ENCODE measurements at places on chromosomes 7 and 10. TPM values are rescaled to one million over a fixed set of nuclear protein-coding genes. Genes with fewer than 3 reads are reported as not detected.

Gene TMEM26
- total RNA-seq, result not detected

Gene PTF1A
- not detected for total RNA-seq

Gene EBLN1
- total RNA-seq, result not detected

Gene FGF8
- not detected for total RNA-seq

Gene IGF2BP3
- total RNA-seq, result 44.0 TPM

Gene CTAGE4
- total RNA-seq, result 3.8 TPM

Gene SLC18A2
- not detected for total RNA-seq

Gene DMBT1
- 0.39 TPM for total RNA-seq

Gene SHTN1
- total RNA-seq, result 4.7 TPM

GRCh38 chr10:6211671-6212635 is 9.2 kb downstream of the PFKFB3 start:
- DNase-seq, result no peak

DNA sequence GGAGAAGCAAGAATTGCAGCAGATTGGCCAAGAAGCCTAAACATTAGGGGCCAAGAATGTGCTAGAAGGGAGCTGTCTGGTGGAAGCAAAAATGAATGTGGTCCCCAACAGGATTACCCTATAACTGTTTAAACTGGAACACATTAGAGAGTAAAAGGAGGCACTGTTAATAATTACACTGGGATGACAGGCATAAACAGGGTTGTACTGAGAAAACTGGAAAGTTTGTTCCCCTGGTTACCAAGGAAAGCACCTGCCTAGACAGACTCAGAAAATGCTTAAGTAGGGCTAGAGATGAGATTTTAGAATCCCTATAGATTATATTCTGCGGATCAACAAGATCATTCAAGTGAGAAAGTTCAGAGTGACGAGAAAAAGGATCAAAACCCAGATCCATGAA is 100.8 kb downstream of the CTTNBP2 start:
- DNase-seq, result no peak

DNA sequence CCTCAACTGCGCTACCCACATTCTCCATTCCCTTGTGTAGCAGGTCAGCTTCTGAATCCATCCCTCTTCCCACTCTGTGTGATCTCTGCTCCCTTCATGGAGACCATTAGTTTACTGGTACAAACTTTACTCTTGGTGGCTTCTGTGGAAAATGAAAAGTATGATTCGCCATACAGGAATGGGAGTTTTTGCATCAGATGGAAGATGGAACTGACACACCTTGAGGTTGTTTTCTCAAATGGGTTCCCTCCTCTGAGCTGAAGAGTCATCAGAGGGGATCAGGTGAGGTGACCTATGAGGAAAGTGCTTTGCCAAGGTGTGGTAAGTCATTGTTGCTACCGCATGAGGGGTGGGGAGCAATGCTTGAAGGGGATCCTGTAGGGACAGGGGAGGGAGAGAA is 266.8 kb downstream of the INHBA start:
- DNase-seq, result no peak

DNA sequence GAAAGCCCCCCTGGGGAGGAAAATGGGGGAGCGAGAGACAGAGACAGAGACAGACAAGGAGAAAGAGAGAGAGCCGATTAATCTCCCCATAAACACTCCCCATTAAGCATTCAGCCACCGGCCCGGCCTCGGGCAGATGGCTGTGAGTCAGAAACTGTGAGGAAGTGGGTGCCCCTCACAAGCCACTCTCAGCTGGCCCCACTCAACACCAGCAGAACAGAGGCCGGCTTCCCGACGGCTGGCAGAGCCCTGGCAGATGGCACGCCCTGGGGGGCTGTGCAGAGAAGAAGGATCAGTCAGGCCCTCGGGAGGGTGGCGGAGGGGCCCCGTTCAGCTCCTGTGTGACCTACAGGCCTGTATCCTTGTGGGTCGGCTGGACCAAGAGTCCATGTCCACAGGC is 41.2 kb downstream of the CAMK2B start:
- DNase-seq, result no peak

GRCh38 chr7:16409777-16410176 is 11.6 kb downstream of the CRPPA start:
- no peak for DNase-seq

DNA sequence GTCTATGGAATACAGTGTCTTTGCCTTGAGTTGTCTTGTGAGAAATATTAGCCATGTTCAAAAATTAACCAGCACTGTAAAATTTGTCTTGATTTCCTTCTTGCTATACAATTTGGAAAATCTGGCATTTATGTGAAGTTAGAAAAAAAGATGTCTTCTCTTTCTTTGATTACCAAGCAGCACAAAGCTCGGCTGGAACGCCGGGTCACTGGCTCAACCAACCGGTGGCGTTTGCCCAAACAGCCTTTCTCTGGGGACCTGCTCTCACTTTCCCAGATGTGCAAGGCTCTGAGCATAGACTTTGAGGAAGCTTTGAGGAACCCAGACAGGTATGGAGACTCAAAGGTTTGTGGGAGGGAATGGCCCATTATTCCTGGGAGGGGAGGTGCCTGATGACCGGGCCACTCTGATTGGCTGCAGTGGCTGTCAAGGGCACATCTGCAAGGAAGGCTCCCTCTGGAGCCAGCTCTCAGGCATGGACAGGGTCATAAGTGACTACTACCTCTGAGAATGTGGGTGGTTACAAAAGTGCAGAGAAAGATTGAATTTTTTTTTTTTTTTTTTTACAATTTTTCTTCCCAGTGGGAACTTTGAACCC is 5.6 kb downstream of the BTBD16 start:
- DNase-seq, result peak; percentile 64

DNA sequence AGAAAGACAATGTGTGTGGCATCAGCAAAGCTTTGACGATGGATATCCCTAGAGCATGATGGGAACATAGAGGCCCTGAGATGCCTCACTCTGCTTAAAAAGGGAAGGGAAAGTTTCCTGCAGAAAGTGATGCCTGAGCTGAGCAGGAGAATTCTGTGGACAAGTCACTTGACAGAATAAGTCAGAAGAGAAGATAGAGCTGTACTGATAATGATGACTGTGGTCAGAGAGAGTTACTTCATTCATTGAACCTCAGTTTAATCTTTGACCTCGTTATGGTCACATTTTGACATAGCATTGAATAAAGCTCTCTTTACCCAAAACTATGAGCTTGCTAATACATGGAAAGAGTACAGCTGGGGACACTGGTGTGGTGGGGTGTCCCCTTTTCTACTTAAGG is 7.6 kb downstream of the CUBN start:
- DNase-seq, result no peak

- no peak for DNase-seq
These were observed 6.1 kb downstream of the AP5Z1 start for GRCh38 chr7:4781366-4782069.

DNA sequence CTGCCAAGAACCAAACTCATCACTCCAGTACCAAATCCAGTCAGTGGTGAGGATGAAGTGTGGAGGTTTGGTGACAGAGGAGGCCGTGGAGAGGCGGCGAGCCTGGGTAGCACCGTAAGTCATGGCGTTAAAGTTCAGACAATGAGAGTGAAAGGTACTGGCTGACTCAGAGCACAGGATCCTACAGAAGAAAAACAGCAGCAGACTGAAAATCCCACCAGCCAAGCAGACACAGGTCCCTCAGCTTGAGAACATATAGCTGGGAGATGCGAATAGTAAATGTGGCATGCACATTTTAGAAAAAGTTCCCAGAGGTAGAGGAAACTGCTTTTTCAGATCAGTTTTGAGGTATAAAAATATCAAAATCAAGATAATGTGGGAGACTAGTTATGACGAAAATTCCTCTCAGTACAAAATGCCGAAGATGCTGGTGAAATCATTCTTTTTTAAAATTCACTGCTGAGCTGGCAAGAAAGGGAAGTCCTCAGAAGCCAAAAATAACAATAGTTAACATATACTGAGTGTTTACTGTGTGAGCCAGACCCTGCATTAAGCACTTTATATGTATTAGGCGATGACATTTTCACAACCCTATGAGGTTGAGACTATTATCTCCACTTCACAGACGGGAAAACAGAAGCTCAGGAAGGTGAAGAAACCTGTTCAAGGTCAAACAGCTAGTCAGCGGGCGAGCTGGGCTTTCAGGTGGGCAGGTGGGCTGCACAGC is 20.9 kb downstream of the PARP12 start:
- DNase-seq, result no peak

- peak; percentile 50 for DNase-seq
These were observed 15.4 kb downstream of the CLCN1 start for GRCh38 chr7:143331179-143331801.

- no peak for DNase-seq
These were observed 604.0 kb downstream of the LRMDA start for GRCh38 chr10:76035206-76036110.

- DNase-seq, result no peak
These were observed 40.3 kb upstream of the MXI1 start for GRCh38 chr10:110167149-110167548.

- no peak for DNase-seq
These were observed 11.4 kb downstream of the BUB3 start for GRCh38 chr10:123165445-123166072.

- peak; percentile 80 for DNase-seq
These were observed 7.3 kb downstream of the AGFG2 start for GRCh38 chr7:100546129-100546925.

GRCh38 chr10:132050191-132050590 is 15.6 kb upstream of the JAKMIP3 start:
- no peak for DNase-seq

- DNase-seq, result peak; percentile 42
These were observed 16.2 kb upstream of the PAX2 start for GRCh38 chr10:100728928-100729861.

DNA sequence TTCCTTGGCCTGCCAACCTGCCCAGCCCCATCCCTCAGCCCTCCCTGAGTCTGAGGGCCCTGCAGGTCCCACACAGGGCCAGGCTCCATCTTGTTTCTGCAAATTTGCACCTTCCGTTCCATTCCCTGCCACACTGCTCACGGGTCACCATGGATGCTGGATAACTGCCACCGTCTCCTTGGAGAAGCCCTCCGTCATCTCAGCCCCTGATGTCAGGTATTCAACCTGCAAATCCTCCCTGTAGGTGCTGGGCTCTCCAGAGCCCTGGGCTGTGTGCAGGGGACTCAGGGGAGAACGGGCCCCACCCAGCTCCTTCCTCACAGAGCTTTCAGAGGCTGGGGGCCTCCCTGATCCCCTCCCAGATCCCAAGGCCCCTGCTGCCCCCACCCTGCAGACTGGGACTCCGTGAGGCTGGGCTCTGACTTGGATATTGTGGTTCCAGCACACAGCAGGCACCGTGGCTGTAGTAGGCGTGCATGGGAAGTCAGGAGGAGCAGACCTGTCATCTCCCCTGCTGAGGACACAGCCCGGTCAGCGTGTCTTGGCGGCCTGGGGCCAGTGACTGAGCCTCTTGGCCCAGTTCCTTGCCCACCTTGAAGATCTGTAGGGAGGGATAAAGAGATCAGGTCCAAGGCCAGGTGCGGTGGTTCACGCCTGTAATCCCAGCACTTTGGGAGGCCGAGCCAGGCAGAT is 121.7 kb upstream of the TNRC18 start:
- no peak for DNase-seq

GRCh38 chr10:127175357-127176110 is 20.9 kb downstream of the INSYN2A start:
- DNase-seq, result no peak

DNA sequence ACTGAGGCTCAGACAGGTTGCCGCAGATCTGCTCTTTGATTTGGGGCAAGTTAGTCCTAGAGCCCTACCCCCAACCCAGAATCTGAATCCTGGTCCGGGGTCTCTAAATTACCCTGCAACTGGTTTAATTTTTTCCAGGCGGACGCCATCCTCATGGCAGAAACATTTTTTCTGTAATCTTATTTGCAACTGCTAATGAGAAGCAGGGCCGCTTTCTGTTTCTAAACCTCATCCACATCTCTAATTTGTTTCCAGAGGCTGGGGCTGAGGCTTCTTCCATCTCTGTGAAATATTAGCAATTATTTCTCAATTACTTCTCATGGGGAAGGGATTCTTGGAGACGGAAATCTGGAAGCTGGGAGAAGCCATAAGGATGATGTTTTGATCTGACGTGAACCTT is 261.6 kb downstream of the RPS24 start:
- DNase-seq, result no peak

DNA sequence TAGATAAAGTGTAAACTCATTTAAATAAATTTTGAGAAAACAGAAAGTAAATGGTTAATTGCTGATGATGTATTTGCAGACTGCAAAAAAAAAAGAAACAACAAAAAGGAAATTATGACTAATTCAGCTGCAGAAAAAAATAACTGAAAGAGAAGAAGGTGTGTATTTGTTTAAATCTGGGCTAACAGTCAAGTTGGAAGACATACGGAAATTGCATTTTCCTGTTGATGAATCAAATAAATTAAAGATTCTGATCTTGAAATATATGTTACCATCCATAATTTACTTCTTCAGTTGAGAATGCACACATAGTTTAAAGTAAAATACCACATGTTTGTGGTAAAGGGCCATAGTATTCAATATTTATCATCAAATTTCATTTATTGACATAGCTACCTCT is 19.3 kb upstream of the ING3 start:
- DNase-seq, result no peak

GRCh38 chr10:129120441-129120840 is 346.6 kb upstream of the MGMT start:
- DNase-seq, result no peak

All from HT-29 (cell line).